Type B pancreatic cell (in vitro differentiated cells): ENCODE measurements at places on chromosomes 13 and 19. TPM values are rescaled to one million over a fixed set of nuclear protein-coding genes. Genes with fewer than 3 reads are reported as not detected.

FCAR gene
- not detected in 2 replicates for total RNA-seq

IGSF23 gene
- total RNA-seq = 0.93 TPM in 1 of 2 replicates, not detected in the other

GRCh38 chr13:98221234-98221633, 44.2 kb upstream of the RNF113B start:
- peaks cover 61% of the 10 kb centered on the region for H3K4me1 ChIP-seq
- peaks cover 24% of the 10 kb centered on the region for H3K36me3 ChIP-seq
- no peak for DNase-seq
- no peak overlapping the region for H3K27ac ChIP-seq

GRCh38 chr19:29571181-29571580, 34.9 kb upstream of the POP4 start:
- no peak overlapping the region for H3K27ac ChIP-seq
- peaks cover 71% of the 10 kb centered on the region for H3K27me3 ChIP-seq
- H3K4me1 ChIP-seq = no peaks in the 10 kb centered on the region
- H3K4me3 ChIP-seq = no peak overlapping the region
- H3K36me3 ChIP-seq = no peaks in the 10 kb centered on the region

- H3K36me3 ChIP-seq = no peaks in the 10 kb centered on the region
- H3K4me1 ChIP-seq = peaks cover under 1% of the 10 kb centered on the region
- no peak overlapping the region for H3K27ac ChIP-seq
- no peak for DNase-seq
Measured at GRCh38 chr19:46107371-46107770, 17.1 kb downstream of the IGFL3 start.

DNA sequence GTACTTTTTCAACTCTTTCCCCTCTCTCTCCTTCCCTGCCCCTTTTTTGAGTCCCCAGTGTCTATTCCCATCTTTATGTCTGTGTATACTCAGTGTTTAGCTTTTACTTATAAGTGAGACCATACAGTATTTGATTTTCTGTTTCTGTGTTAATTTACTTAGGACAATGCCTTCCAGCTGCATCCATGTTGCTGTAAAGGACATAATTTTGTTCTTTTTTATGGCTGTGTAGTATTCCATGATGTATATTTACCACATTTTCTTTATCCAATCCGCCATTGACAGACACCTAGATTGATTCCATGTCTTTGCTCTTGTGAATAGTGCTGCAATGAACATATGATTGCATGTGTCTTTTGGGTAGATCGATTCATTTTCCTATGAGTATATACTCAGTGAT, 10.7 kb upstream of the ZC3H13 start:
- H3K27ac ChIP-seq = no peak overlapping the region
- no peaks in the 10 kb centered on the region for H3K27me3 ChIP-seq
- H3K4me3 ChIP-seq = no peak overlapping the region
- no peaks in the 10 kb centered on the region for H3K4me1 ChIP-seq
- DNase-seq = no peak
- H3K36me3 ChIP-seq = no peaks in the 10 kb centered on the region
